ENCODE measurements at places on chromosomes 1 and 21.
A peak's percentile ranks its signal among the peaks of the same experiment; 100 is the strongest.

DNA sequence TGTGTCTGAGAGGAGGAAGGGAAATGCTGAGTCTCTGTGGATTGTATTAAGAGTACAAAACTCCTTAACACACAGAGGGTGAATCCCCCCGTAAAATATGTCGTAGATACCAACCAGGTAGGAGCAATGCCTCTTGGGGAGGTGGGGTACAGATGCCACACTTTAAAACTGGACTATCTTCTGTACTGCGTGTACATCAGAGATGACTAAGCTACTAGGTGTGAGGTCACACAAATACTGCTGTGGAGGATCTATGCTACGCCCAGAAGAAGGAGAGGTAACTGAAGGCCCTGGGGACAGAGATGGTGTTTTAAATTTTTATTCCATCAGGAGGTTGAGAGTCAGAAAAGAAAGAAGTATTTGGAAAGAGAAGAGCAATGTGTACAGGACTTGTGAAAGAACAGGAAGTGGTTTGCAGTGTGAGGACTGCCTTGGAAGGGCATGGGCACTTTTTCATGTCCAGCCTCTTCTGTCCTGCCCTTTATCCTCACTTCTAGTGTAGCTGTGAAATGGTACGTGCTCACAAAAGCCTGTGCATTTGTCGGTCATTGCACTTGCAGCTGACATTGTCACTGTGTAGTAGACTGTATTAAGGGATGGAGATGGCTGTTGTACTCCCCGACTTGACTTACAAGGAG, 287.8 kb upstream of the CHRM3 start:
- DNase-seq: no peak

GRCh38 chr1:117834416-117834815, 95.0 kb downstream of the GDAP2 start:
- no peak for DNase-seq

DNA sequence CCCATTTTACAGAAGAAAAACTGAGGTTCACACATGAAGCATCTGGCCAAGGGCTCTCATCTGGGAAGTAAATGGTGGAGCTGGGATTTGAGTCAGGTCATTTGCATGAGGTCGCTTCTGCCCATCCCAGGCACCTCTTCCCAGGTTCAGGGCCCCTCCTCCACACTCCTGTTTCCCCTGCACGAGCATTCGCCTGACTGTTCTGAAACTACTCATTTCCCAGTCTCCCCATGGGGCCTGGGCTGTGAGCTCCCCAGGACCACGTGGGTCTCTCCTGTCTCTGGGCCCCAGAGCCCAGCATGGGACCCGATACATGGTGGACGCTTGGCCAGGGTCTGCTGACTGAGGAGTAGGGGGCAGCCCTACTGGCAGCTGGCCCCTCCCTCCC, 360.8 kb downstream of the MATN1 start:
- DNase-seq: no peak

GRCh38 chr1:165397944-165398343, 41.4 kb upstream of the LMX1A start:
- no peak for DNase-seq

- DNase-seq: no peak
Observed at GRCh38 chr1:226937940-226938725, 2.0 kb upstream of the COQ8A start.

DNA sequence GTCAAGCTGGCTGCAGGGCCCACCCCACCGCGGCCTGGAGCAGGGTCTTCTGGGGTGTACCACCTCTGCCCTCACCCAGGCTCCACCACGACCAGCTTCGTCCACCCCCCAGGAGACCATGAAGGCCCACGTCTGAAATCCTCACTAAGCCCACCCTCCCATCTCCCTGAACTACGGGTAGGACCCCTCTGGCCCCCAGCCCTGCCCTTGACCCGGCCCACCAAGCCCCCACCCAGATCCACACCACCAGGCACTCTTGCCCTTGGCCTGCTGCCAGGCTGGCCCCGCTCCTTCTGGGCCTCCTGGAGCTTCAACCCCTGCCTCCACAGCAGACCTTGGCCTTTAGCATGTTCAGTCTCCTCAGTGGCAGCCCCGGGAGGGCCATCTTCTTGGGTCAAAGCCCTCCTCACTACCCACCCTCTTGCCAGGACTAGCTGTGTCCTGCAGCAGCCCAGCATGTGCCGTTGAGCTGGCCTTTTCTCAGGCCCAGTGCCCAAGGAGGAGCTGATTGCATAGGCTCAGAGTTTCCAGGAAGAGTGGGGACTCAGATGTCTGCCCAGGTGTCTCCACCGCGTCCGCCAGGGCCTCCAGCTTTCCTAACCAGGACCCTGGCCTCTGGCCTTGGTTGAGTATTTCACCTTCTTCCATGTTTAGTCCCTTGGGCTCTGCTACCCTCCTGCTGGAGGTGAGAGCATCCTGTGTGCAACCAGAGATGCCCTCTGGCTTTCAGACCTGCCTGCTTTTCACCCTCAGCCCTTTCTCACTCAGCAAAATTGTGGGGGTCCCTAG, 17.7 kb upstream of the SAMD11 start:
- DNase-seq: no peak

DNA sequence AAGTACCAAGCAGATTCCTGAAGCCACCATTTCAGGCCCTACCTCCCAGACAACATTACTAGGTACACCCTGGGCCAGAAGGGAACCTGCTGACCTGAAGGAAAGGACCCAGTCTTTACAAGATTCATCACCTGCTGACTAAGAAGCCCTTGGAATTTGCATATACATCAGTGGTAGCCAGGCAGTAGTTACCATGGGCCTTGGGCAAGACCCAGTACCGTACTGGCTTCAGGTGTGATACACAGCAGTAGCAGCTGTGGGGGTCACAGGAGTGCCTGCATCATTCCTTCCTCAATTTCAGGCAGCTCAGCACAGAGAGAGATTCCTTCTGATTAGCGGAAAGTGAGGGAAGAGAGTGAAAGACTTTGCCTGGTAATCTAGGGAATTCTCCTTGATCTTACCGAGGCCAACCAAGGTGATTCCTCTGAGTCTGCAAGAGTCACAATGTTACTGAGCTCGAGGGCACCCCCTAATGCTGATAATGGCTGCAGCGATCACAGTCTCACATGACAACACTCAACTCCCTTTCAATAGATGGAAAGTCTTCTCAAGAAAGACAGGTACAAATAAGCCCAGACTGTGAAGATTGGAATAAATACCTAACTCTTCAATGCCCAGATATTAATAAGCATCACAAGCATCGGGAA, 22.0 kb upstream of the UHMK1 start:
- no peak for DNase-seq

GRCh38 chr1:22131875-22132486, 10.9 kb downstream of the WNT4 start:
- DNase-seq: peak; percentile 51

DNA sequence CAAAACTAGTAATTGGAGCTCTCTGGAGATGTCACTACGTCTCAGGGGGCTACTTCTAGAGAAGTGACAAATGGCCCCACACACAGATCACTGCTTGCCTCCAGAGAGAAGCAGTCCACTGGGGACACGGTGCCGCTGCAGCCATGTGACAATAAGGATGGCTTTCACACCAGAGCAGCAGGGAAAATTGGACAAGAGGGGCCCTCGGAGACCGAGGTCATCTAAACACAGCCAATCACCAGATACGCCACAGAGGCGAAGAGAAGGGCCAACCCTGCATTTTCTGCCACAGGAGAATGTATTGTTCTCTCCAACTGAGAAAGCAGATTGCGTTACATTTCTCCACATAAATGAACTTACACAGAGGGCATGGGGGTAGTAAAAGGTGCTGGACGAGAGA, 51.2 kb upstream of the TIAM1 start:
- no peak for DNase-seq

- DNase-seq: no peak
Observed at GRCh38 chr1:229815076-229815475, 189.0 kb downstream of the URB2 start.
